ENCODE measurements at places on chromosomes 4 and X. TPM values are rescaled to one million over a fixed set of nuclear protein-coding genes. Genes with fewer than 3 reads are reported as not detected.

Gene IL9R
- under 0.01 TPM for total RNA-seq

Gene MEPE
- total RNA-seq = not detected

DNA sequence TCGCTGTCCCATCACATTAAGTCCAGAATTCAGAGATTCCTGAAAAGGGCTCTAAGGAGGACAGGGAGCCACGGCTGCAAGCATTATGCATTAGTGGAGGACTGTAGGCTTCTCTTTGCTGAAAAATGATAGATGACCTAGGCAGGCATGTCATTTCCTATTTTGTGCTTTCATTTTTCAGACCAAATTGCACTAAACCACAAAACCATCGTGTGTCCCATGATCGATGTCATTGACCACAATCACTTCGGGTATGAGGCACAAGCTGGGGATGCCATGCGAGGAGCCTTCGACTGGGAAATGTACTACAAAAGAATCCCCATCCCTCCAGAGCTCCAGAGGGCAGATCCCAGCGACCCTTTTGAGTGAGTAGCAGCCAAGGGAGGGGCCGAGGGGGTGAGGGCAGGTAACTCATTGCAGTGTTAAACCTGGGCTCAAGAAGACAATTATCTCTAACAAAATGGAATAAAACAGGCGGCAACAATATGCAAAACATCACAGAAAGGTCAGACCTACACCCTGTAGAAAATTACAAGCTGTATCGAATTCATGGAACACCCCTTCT, 355.2 kb upstream of the GALNT7 start:
- no peak for DNase-seq

DNA sequence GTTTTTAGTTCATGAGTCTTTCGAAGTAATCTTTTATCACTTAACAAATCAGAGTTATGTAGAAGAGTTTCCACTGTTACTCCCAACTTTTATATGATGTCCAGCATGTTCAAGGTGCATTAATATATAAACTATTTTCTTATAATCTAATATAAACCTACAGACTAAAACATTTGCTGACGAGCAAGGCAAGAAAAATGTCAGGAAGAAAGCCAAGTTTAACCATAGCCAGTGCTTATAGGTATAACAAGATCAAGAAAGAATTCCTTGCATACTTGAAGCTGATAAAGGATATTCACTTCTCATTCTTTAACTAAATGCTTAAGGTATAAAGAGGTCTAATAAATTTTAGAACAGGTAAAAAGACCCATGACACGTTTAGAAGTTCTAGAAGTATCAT, 167.7 kb downstream of the NPNT start:
- DNase-seq = no peak

- no peak for DNase-seq
Observed at GRCh38 chr4:152784490-152785350, 5.0 kb downstream of the ARFIP1 start.

DNA sequence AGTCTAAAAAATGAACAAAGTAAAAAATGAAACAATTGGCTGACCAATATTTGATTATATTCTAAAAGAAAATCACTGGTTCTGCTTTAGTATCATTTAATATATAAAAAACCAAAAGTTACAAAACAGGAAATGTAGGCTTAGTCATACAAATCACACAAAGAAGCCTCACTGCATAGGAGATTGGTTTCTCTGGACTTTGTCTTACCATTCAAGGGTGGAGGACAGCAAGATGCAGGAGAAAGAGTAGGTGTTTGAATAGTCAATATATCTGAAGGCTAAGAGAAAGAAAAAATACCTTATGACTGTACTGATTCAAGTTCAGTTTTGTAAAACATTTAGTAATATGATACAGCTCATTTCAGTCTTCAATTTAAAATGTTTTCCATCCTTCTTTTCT, 28.6 kb upstream of the TAF9B start:
- DNase-seq = no peak

GRCh38 chr4:154961263-154961662, 180.2 kb downstream of the RBM46 start:
- no peak for DNase-seq

- no peak for DNase-seq
Observed at GRCh38 chrX:64352081-64352480, 43.2 kb downstream of the MTMR8 start.

DNA sequence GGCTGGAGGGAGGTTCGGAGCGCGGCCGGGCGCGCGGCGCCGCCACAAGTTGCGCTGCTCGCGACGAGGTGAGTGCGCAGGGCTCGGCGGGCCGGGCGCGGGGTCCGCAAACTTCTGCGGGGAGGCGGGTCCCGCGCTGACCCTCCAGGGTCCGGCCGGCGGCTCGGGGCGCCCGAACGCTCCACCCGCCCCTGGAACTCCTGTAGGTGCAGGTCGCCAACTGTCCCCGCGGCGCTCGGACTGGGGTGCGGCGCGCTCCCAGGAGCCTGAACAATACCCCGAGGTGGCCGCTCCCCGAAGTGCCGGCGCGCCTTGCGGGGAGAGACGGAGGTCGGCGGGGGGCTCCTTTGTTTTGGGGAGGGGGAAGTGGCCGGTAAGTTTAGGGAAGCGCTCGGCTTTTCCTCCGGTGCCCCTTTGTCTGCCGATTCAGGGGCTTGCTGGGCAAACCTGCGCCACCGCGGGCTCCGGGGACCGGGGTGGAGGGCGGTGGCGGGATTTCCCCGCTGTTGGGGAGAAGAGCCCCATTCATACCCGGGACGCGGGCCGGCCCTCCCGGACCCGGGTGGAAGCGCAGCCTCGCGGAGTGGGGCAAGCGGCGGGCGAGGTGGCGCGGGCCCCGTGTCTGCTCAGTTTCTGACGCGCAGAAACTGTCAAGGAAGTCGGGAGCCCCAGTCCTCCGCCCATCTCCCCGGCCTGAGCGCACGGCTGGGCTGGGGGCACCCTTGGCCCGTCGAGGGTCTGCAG, 694 bp downstream of the TBL1X start:
- DNase-seq = no peak

DNA sequence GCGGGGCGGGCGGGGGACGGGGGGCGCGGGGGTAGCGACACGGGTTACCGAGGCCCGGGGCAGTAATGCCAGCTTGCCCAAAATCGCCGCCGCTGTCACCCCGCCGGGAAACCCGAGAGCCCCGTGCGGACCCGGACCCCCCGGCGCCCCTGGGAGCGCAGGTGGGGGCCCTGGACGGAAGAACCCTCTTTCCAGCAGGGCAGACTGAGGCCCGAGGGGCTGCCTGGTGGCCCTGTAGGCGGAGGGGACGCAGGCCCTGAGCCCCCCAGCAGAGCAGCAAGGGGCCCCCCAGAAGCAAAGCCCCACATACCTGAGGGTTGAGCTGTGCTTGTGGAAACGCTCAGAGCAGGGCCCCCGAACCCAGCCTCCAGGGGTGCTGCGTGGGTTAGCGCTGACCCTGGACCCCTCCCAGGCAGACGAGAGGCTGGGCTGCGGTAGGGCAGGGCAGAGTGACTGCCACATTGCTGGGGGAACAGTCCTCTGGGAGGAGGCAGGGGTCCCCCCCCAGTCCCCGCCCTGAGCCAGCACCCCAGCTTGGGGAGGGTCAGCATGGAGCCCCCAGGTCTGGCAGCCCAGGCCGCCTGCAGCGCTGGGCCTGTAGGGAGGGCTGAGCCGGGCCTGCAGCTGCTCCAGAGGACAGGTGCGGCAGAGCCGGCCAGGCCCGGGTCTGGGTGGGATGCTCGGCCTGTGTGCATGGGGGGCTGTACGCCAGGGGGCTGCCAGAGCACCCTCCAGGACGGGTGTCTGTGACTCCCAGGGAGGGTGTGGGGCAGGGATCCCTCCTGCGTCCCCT, 646 bp downstream of the DOK7 start:
- no peak for DNase-seq

- no peak for DNase-seq
Observed at GRCh38 chrX:46628460-46629371, 55.2 kb downstream of the CHST7 start.
